Mucosa of gallbladder (tissue), 1 donor: ENCODE measurements at places on chromosomes 5 and 9. TPM values are rescaled to one million over a fixed set of nuclear protein-coding genes. Genes with fewer than 3 reads are reported as not detected.

Gene GARNL3
- 17.1 TPM for total RNA-seq

Gene SLC4A9
- 0.86 TPM for total RNA-seq

Gene SPATA31A3
- total RNA-seq = not detected

- DNase-seq = no peak
Measured at GRCh38 chr9:136975644-136976043, 1.7 kb upstream of the PTGDS start.

Gene PCDHB16
- total RNA-seq = 3.0 TPM

DNA sequence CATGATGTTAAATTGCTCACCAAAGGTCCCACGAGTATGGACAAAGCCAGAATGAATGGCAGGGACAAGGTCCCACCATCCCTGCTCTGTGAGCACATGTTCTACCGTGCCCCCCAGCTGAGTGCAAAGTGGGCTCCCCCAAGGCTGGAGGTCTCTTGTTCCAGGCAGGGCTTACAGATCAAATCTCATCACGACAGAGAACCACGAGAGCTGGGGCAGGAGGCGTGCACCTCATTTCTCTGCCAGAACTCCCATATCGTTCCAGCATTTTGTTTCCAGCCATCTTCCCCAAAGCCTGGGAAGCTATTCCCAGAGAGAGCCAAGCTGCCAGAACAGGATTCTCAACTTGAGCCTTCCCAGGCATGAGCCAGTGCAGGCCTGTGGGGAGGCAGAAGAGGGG is 108.5 kb downstream of the ZNF354C start:
- DNase-seq = no peak

Gene SH3RF2
- 106 TPM for total RNA-seq

DNA sequence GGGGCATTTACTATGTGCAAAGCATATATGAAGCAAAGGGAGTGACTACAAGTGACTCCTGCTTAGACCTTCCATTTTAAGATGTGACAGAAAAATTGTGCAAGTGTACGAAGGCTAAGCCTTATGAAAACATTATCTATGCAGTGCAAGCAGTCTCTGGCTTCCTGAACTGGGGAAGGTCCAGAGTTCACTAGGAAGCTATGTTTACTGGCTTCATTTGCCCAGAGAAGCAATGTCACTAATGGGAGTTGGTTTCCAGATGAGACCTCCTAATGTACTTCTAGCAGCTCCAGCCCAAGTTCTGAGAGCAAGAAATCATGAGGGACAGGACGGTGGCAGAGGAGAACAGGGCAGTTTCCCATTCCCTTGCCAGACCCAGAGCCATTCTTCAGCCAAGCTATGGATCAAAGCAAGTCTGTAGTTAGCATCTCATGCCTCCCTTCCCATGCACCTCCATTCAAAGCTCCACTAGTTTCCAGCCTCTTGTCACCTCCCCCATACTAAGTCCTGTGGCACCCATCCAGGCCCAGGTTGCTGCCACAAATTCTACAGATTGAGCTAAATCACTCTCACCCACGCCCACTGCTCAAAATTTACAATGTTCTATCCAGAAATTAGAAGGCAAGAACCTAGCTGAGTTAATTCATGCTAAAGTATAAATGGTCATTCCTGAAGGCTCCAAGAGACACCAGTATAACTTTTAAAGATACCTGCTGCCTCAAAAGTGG is 21.8 kb downstream of the MCTP1 start:
- no peak for DNase-seq

DNA sequence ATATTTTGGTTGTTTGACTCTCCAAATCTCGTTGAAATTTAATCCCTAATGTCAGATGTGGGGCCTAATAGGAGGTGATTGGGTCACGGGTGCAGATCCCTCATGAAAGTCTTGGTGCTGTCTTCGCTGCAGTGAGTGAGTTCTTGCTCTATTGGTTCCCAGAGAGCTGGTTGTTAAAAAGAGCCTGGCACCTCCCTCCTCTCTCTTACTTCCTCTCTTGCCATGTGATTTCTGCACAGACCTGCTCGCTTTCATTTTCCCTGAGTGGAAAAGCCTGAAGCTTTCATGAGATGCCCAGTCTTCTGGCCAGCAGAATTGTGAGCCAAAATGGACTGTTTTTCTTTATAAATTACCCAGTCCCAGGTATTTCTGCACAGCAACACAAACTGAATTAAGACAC is 221.6 kb downstream of the MAT2B start:
- DNase-seq = no peak

GRCh38 chr5:125421006-125421405 is 674.6 kb upstream of the ZNF608 start:
- no peak for DNase-seq

Gene NR6A1
- 3.2 TPM for total RNA-seq

Gene SKIC3
- total RNA-seq = 57.4 TPM

Gene MRPL36
- total RNA-seq = 33.7 TPM

Gene HSPB3
- total RNA-seq = 0.46 TPM

Gene RLN2
- total RNA-seq = not detected

DNA sequence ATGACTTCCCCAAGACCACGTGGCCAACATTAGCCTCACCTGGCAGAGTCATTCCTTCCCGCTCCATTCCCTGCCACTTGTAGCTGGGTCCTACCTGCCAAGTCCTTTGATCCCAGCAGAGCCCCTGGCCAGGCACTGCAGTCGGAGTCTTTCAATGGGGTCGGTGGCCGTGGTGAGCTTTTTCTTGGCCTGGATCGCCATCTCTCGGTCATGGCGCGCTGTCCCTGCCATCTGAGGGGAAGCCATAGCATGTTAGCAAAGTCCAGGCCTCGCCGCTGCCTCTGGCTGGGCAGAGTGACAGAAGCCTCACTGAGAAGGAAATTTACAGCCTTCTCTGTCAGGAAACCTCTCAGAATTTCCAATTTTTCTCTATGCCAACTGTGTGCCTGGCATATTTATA is 17.5 kb downstream of the CAPSL start:
- no peak for DNase-seq

DNA sequence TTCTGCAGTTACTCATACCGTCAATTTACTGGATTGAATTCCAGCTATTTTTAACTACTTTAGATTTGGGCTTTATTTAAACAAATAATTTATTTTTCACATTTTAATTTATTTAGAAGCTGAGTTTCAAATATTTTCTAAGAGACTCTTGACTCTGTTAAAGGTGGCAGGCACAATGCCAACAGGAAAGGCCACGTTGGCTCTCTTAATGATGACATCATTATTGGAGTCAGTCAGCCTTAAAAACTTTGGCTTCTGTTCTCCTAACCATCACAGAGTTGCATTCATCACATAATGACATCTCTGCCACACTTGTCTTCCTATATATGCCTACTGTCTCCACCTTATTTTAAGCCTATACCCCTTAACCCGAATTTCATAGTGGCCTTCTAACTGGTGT is 172.3 kb upstream of the PLPPR1 start:
- no peak for DNase-seq

- DNase-seq = no peak
Measured at GRCh38 chr9:126320158-126320922, 6.3 kb upstream of the MVB12B start.

DNA sequence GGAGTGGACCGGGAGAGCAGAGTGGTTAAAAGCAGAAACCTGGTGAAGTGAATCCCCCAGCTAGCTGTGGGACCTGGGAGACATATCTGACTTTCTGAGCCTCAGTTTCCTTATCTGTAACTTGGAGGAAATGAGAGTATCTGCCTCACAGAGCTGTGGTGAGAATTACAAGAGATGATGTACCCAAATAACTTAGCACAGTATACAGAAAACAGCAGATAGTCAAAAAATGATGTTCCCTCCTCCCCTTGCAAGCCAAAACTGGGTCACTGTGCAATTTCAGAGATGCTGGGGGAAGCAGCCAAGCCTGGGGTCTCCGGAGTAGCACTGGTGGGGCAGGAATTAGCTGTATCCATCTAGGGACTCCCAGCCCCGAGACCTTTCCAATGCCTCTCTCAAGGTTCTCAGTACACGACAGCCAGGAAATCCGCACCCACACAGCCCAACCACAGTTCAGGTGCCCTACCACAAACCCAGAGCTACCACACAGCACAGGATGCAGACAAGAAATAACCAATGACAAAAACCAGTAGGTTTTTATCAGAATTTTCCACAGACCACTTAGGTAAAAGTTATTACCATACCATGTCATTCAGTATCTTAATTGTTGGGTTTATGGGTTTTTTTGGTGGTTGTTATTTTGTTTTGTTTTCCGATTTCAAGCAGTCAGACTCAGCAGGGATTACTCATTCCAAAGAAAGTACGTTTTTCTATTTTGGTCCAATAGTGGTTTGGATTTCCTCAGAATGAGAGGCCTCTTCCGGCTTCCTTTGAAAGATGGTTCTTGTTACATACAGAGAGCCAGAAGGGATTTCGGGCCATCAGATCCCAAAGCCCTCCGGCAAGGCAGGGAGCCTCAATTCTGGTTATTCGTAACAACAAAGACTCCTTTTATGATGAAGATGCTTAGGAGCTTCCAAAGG is 4.9 kb upstream of the HRH2 start:
- DNase-seq = no peak

Gene CPLANE1
- 20.2 TPM for total RNA-seq

Gene RRAGA
- total RNA-seq = 75.8 TPM

Gene CCDC112
- total RNA-seq = 4.1 TPM

- no peak for DNase-seq
Measured at GRCh38 chr9:6761306-6761705, 3.5 kb downstream of the KDM4C start.

- DNase-seq = no peak
Measured at GRCh38 chr5:103424026-103424425, 138.6 kb downstream of the NUDT12 start.

Gene SV2C
- 0.20 TPM for total RNA-seq

Gene TAF11L10
- total RNA-seq = not detected

Gene CDHR2
- 65.7 TPM for total RNA-seq

- DNase-seq = peak; percentile 47
Measured at GRCh38 chr9:21591221-21592062, 109.3 kb upstream of the IFNE start.

DNA sequence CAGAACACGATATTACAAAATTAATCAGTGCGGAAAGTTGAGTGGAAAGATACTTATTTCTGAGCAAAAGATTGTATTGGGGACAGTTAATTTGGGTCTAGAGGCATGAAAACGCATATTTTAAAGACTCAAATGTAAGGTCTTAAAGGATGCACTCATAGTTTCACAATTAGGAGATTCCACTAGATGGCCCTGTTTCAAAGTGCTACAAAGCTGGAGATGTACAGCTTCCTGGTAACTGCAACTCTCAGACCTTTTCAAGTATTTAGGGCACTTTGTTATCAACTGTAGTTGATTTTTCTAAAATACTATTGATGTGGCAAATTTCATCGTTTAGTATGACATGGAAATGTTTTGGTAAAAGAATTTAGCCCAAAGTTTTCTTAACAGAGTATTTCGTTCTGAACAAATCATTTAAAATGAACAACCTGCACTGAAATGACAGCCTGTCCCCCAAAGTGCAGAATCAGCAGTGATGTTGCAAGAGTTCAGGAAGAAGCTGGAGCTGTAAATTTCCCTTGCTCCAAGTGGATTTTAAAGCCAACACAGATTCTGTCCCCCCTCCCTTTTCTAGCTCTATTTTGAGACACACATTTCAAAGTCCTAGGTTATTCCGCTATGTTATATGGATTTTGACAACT is 16.2 kb upstream of the NDUFB6 start:
- DNase-seq = no peak

- no peak for DNase-seq
Measured at GRCh38 chr9:78131969-78132700, 100.5 kb upstream of the GNAQ start.

DNA sequence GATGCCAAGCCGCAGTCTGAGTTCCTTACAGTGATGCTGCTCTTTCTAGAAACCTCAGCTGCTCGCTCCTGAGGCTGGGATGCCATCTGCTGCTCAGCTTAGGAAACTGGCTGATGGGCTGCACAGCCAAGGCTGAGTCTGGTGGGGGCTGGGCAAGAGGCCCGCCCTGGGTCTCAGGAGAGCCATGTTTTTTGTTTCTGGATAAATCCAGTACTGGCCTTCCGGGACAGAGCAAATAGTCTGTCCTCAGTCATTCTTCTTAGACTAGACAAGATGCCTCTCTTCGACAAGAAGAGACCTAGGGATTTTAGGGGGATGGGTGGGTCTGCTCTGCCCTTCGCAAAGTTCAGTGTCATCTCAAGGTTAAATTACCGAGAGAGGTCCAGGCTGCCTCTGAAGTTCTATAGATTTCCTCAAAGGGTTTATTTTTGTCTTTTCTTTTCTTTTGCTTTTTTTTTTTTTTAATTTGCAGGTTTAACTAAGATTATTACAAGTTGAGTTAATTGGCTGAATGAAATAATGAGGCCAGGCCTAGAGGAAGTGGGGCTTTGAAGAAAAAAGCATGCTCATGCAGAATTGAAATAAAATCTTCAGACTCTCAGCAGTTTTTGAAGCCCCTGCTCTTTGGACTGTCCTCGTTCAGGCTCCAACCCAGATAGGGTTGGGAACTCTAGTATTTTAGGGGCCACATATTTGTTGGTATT is 30.6 kb upstream of the MATR3 start:
- DNase-seq = peak; percentile 87

DNA sequence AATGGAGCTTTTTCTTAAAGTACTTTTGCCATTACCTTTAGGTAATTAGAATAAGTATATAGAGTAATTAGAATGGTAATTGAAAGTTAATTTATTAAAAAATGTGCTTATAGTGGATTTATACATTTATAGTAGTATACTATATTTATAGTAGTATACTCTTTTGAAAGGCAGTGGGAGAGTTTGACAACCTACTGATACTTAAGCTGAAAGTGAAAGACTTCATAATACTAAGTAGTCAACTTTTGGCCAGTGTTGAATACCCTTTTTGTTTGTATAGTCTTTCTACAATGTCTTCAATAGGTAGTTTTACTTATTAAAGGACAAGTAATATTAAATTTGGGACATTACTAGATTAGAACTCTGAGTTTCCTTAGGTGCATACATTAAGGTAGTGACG is 12.9 kb downstream of the SREK1 start:
- DNase-seq = no peak

Gene ARAP3
- total RNA-seq = 24.2 TPM

DNA sequence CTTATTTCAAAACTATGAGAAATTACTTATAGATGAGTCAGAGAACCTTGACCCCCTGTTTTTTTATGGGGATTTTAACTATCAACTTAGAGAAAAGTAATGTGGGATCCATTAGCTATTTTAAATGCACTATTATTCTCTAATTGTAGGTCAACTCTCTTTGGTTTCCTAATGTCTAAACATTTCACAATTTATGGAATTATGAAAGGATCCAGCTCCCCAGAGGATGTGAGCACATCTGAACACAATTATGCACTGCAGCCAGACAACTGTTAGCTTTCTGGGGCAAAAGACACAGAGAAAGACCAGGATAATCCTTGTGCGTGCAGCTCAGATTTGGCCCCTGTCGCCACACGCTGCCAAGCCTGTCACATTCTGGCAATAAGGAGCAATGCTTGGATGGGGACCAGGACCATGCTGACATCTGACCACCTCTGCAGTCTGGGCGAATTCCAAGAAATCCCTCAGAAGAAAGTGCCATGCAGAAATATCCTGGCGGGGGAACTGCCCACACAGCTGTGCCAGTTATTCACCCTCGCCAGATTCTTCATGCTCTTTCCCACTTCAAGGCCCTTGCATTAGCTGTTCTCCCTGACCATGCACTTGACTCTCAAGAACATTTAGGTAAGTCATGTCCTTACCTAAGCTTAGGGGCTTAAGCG is 22.2 kb upstream of the CMBL start:
- DNase-seq = no peak
